Activated B cell treated with CpG ODN at 0.5 μM for 24 hours (primary cell): ENCODE measurements at places on chromosomes 5 and 9. TPM values are rescaled to one million over a fixed set of nuclear protein-coding genes. Genes with fewer than 3 reads are reported as not detected.

Gene OMD
- total RNA-seq: not detected in 2 replicates

Gene SLC34A3
- not detected in 2 replicates for total RNA-seq

Gene TNFSF8
- 0.69 and 1.0 TPM in 2 replicates for total RNA-seq

Gene SLC46A2
- not detected in 2 replicates for total RNA-seq

Gene MYMK
- not detected in 2 replicates for total RNA-seq

Gene SUB1
- 213 and 237 TPM in 2 replicates for total RNA-seq

Gene SPINK5
- not detected in 2 replicates for total RNA-seq

Gene FAM174A
- total RNA-seq: 4.1 and 5.2 TPM in 2 replicates

Gene UBTD2
- 8.5 and 9.0 TPM in 2 replicates for total RNA-seq

Gene PAEP
- total RNA-seq: not detected in 2 replicates

Gene GMCL2
- total RNA-seq: not detected in 2 replicates

Gene DOCK8
- total RNA-seq: 207 and 219 TPM in 2 replicates
